ENCODE measurements at places on chromosomes 6 and 20. TPM values are rescaled to one million over a fixed set of nuclear protein-coding genes. Genes with fewer than 3 reads are reported as not detected.

GRCh38 chr20:5621305-5621704 is 128.9 kb upstream of the SHLD1 start:
- H3K27ac ChIP-seq: no peak overlapping the region
- DNase-seq: no peak
- H3K4me3 ChIP-seq: no peak overlapping the region
- peaks cover 3% of the 10 kb centered on the region for H3K4me1 ChIP-seq
- no peaks in the 10 kb centered on the region for H3K27me3 ChIP-seq
- no peaks in the 10 kb centered on the region for H3K36me3 ChIP-seq

- H3K27ac ChIP-seq: no peak overlapping the region
- no peaks in the 10 kb centered on the region for H3K4me1 ChIP-seq
- H3K4me3 ChIP-seq: no peak overlapping the region
Observed at GRCh38 chr6:16092140-16092539, 36.7 kb upstream of the MYLIP start.

DNA sequence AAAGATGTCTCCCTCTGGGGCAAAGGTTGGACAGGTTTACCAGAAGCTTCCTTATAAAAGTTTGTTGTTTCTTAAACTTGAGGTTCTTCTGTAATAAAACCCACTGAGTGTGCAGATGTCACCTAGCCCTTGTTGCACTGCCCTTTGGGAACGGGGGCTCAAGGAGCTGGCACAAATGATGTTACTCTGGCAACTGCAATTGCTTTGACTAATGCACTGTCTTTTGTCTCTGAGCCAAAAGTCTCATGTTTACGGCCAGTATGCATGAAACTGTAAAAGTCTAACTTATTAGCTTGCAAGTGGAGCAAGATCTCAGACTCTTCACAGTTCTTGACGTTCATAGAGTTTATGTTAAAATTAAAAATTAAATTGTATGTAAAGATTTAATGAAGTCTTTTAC is 655.7 kb downstream of the EPHA7 start:
- no peak overlapping the region for H3K27ac ChIP-seq
- H3K4me1 ChIP-seq: no peaks in the 10 kb centered on the region
- DNase-seq: no peak
- no peak overlapping the region for H3K4me3 ChIP-seq
- H3K27me3 ChIP-seq: no peaks in the 10 kb centered on the region

- no peak for DNase-seq
- H3K27ac ChIP-seq: no peak overlapping the region
- no peaks in the 10 kb centered on the region for H3K27me3 ChIP-seq
- H3K4me3 ChIP-seq: no peak overlapping the region
Observed at GRCh38 chr6:111720931-111721496, 115.3 kb upstream of the TRAF3IP2 start.

- no peaks in the 10 kb centered on the region for H3K36me3 ChIP-seq
- 0 out of 2 replicates have a peak, but pooled peaks cover 2% of the 10 kb centered on the region for H3K4me1 ChIP-seq
- no peaks in the 10 kb centered on the region for H3K27me3 ChIP-seq
- no peak overlapping the region for H3K4me3 ChIP-seq
Observed at GRCh38 chr6:124879992-124880355, 82.3 kb upstream of the RNF217 start.

GRCh38 chr6:135182071-135183001 is 1.2 kb downstream of the MYB start:
- peaks cover 4% of the 10 kb centered on the region for H3K4me1 ChIP-seq
- no peak for DNase-seq

The ZNF165 gene
- 0.28 TPM for total RNA-seq
